Daoy (cell line): ENCODE measurements at places on chromosomes 7 and 10. TPM values are rescaled to one million over a fixed set of nuclear protein-coding genes. Genes with fewer than 3 reads are reported as not detected.
A peak's percentile ranks its signal among the peaks of the same experiment; 100 is the strongest.

DNA sequence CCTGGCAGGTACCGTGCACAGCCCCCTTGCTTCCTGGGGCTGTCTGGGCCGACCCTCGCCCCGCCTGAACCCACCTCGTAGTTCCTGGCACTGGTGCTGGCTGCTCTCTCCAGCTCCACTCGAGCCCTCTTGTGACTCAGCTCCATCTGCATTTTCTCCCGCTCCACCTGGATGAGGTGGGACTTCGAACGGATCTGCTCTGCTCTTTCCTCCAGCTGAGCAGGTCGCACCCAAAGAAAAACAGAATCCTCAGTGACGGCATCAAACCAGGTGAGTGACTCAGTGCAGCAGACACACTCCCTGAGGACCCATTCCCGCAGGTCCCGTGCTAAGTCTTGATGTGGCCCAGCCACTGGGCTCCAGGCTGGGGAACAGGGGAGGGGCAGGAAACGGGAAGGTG is 7.4 kb downstream of the MAD1L1 start:
- no peak for DNase-seq

- peak; percentile 85 for DNase-seq
These were observed 89.6 kb downstream of the PPP1R17 start for GRCh38 chr7:31776616-31777015.

- DNase-seq: no peak
These were observed 597.7 kb downstream of the NRG3 start for GRCh38 chr10:82472406-82473335.

TFR2 gene
- 2.4 and 4.6 TPM in 2 replicates for total RNA-seq

STK31 gene
- 0.34 and 0.36 TPM in 2 replicates for total RNA-seq

ARHGEF5 gene
- total RNA-seq: 1.5 and 2.0 TPM in 2 replicates
